Esophagus muscularis mucosa (tissue), 4 donors: ENCODE measurements at places on chromosomes 16 and 17. TPM values are rescaled to one million over a fixed set of nuclear protein-coding genes. Genes with fewer than 3 reads are reported as not detected.

DNA sequence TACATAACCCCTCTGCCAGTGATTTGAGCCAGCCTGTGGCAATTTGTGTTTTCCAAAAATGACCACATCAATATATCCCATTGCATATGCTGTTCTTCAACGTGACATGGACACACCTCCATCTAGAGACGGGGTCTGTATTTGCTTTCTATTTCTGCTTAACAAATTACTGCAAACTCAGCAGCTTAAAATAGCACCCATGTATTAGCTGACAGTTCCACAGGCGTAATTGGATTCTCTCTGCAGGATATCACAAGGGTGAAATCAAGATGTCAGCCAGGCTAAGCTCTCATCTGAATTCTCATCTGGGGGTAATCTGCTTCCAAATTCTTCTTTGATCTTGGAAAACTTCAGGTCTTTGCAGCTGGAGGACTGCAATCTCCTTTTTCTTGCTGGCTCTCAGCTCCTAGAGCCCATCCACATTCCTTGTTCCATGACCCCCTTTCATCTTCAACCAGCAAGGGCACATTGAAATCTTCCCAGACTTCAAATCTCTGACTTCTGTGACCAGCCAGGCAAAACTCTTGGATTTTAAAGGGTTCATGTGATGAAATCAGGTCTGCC is 8.2 kb downstream of the KRT9 start:
- no peak for DNase-seq

- DNase-seq: no peak
Observed at GRCh38 chr16:56743840-56744239, 13.9 kb downstream of the NUP93 start.

- DNase-seq: no peak
Observed at GRCh38 chr16:55146966-55147365, 177.0 kb upstream of the IRX6 start.

GRCh38 chr17:31289790-31290189 is 7.2 kb downstream of the OMG start:
- DNase-seq: no peak

GRCh38 chr16:9323170-9323569 is 231.7 kb downstream of the HAPSTR1 start:
- DNase-seq: no peak

GRCh38 chr17:56898874-56899273 is 15.0 kb downstream of the TRIM25 start:
- DNase-seq: no peak

The FADS6 gene
- not detected for total RNA-seq

The C17orf113 gene
- total RNA-seq: 1.2 TPM

The KCNAB3 gene
- total RNA-seq: 1.2 TPM

The SIAH1 gene
- total RNA-seq: 25.7 TPM

The CD300LB gene
- 0.83 TPM for total RNA-seq
